ENCODE measurements at places on chromosomes 2 and 18.

DNA sequence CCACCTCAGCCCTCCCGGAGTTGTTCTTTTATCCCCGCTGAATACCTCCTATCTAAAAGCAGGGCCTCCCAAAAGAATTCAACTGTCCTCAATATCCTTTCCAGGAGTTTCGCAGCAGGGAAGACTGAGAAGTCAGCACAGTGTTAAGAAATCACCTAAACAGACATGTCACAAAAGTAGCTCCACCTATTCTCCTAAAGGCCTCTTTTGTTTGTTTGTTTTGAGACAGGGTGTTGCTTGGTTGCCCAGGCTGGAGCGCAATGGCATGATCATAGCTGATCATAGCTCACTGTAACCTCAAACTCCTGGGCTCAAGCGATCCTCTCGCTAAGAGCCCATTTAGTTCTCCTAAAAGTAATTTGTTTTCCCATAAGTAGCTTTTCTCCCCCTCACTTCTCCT lies 53.8 kb downstream of the TEX44 start:
- no peak for DNase-seq

DNA sequence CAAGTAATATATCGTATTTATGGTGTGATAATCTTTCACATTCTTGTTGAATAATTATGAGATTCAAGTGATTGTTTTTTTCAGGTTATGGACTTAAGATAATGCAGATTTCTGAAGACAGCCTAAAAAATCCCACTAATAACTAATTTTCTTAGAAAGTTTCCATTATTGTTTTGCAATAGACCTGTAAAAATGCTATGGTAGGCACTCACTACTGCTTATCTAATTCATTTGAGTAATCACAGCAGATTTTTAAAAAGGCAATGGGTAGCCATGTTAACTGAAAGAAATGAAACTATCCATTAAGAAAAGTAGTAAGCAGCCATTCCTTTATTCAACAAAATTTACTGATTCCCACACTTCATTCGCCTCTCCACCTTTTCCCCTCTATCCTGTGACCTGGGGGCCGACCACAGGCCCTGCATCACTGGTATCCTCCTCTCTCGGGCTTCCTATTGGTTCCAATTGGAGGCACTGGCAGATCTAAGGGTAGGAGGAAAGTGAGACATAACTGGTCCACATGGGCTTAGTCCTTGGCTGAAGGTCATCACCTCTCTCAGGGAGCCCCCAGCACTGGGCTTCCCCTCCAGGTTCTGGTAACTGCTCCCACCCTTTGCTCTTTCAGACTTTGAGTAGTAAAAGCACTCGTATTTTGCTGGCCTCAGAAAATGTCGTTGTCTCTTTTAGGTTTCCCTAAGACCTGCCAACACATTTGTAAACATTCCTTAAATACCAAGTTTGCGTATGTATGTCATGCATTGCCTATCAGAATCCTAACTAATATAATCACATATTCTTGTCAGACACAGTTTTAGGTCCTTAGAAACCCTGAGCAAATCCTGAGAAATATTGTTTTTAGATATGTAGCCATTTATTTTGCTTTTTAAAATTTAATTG lies 18.5 kb downstream of the RBMS1 start:
- no peak for DNase-seq

- DNase-seq, result no peak
Measured at GRCh38 chr2:64383881-64384280, 70.1 kb upstream of the LGALSL start.

GRCh38 chr18:56431551-56431950 lies 206.8 kb downstream of the TXNL1 start:
- no peak for DNase-seq

GRCh38 chr2:104790100-104790811 lies 63.7 kb upstream of the POU3F3 start:
- no peak for DNase-seq

GRCh38 chr2:11228692-11229091 lies 73.4 kb downstream of the SLC66A3 start:
- no peak for DNase-seq

- DNase-seq, result no peak
Measured at GRCh38 chr2:235300368-235301201, 193.3 kb upstream of the AGAP1 start.

All from type B pancreatic cell (in vitro differentiated cells).